ENCODE measurements at places on chromosomes 1 and 21.

GRCh38 chr1:36562181-36562685, 79.5 kb upstream of the CSF3R start:
- no peak for DNase-seq

DNA sequence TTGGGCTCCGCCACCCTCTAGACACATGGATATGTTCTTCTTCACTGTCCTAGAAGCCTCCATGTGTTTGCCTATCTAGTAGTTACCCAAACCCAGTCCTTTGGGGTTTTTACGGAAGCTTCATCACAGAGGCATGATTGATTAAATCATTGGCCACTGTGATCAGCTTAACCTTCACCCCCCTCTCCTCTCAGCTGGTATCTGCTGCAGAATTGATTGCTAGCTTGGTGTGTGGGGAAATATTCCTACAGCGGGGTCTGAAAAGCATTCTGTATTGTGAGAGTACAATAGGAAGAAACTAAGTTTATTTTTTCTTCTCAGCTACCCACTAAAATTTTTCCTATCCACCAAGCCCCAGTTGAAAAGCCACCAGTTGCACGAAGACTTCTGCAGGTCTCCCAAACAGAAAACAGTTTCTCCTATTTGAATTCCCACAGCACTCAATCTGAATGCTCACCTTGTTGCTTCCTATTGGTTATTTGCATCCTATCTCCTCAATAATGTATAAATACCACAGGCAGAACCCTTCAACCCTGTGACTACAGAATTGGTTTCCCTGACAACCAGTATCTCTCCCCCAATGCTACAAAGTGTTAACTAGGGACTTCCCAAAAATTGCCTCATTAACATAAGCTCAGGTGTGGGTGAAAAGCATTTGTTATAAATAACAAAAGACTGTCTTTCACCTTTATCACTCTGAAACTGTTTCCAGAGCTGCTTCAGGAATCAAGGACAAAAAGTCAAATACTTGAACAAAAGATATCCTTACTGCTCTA, 9.3 kb upstream of the VANGL1 start:
- no peak for DNase-seq

GRCh38 chr1:111252786-111253185, 25.3 kb downstream of the CHI3L2 start:
- DNase-seq = no peak

- no peak for DNase-seq
Measured at GRCh38 chr1:236426215-236426614, 32.1 kb downstream of the EDARADD start.

GRCh38 chr1:235990330-235990795, 74.5 kb downstream of the NID1 start:
- no peak for DNase-seq

GRCh38 chr1:30571380-30571779, 152.0 kb downstream of the MATN1 start:
- DNase-seq = no peak

DNA sequence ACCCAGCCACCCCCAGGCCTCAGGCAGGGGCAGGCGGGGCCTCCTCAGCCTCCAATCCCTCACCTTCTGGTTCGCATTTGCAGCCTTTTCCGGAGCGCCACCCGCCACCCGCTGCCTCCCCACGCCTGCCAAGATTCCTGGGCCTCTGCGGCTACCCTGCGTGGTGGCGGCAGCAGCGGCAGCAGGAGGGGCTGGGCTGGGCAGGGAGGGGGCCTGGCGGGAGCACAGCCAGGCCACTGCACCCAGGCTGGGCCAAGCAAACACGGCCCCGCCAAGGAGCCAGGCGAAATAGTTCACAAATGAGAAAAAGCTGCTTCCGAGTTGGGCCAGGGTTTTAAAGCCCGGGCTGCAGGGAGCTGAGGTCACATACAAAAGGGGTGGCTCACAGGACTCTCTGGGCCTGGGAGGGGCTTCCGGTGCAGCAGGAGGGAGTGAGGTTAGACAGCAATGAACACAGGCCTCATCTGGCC, 9.8 kb downstream of the COL8A2 start:
- DNase-seq = no peak

GRCh38 chr1:214571281-214571680, 19.9 kb upstream of the PTPN14 start:
- DNase-seq = no peak

GRCh38 chr1:167898578-167899222, 15.2 kb downstream of the ADCY10 start:
- no peak for DNase-seq
